ENCODE measurements at places on chromosomes 12 and 14.

GRCh38 chr14:72443256-72443655 is 450.6 kb downstream of the DPF3 start:
- DNase-seq = no peak

DNA sequence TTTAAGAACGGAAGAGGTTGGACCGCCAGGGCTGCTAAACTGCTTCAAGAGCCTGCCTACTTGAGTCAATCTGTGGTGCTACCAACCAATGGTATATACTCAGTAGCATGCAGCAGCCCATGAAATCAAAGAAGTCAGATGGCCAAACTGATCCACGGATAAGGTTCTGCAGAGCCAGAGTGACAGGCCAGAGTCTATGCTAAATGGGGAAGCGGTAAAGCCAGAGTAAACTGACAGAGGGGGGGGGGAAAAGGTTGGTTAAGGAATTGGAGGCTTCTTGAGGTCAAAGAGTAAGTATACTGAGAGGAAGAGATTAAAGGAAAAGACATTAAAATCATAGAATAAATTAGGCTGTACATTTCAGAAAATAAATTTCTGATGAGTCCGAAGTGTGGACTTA is 15.4 kb upstream of the SLC6A13 start:
- DNase-seq = no peak

- DNase-seq = no peak
Observed at GRCh38 chr14:23569443-23570151, 2.0 kb upstream of the AP1G2 start.

DNA sequence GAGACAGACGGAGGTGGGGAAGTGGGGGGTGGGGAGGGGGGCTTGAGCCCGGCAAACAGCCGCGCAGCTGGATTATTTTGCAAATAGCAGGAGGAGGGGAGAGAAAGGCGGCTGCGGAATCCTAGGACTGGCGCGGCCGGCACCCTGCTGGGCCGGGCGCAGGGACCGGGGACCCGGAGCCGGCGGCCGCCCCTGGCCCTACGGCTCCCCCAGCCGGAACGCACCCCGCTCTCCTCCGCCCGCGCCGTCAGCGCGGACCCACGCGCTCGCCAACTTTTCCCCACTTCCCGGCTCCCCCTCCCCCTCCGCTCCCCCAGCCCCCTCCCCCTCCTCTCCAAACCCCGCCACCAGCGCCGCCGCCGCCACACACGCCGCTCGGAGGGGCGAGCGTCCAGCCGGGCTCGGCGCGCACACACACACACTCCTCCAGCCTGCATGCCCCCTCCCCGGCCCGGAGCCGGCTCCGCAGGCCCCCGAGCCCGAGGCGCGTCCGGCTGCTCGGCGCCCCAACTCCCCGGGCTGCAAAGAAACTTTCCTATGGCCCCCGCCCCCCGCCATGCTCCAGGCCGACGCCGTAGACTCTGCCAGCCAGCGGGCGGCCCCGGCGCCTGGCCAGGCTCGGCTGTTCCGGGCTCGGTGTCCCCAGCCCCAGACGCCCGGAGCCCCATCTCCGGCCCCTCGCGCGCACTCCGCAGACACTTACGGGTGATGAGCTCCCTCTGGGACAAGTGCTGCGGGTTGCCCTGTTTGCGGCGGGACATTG is 1.4 kb downstream of the BCL11B start:
- DNase-seq = no peak

- no peak for DNase-seq
Observed at GRCh38 chr14:49895480-49895879, 2.6 kb downstream of the ARF6 start.
